AG04449 (cell line): ENCODE measurements at places on chromosomes 4 and X.

- DNase-seq: no peak
Measured at GRCh38 chr4:165308606-165309005, 18.9 kb upstream of the MSMO1 start.

DNA sequence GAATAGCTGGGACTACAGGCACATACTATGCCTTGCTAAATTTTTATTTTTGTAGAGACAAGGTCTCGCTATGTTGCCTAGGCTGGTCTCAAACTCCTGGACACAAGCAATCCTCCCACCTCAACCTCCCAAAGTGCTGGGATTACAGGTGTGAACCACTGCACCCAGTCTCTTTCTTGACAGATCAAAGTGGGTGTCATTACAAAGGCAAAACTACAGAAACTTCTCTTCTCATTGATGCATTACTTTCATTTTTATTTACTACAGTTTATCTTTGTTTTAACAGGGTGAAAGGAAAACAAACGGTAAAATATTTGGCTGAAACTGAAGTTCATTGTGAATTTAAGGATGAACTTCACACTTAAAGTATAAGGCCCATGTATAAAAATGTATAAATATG, 74.6 kb downstream of the NAF1 start:
- DNase-seq: no peak

- DNase-seq: no peak
Measured at GRCh38 chr4:163486321-163486720, 8.2 kb upstream of the TMA16 start.

DNA sequence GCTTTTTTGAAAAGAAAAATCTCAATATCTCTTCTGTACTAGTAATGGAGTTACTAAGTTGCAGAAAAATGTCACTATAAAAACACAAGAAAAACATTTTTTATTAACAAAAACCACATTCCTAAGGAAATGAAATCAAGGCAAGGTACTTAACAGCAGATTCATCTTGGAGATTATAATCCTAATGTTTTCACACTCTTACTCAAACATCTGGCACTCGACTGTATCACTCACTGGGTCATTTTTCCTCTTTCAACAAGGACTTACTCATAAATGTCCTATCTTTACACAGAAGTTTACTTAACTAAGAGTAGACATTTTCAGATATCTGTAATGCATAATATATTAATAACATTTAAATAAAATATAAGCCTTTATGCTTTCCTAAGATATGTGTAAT, 216.6 kb downstream of the NR3C2 start:
- no peak for DNase-seq

DNA sequence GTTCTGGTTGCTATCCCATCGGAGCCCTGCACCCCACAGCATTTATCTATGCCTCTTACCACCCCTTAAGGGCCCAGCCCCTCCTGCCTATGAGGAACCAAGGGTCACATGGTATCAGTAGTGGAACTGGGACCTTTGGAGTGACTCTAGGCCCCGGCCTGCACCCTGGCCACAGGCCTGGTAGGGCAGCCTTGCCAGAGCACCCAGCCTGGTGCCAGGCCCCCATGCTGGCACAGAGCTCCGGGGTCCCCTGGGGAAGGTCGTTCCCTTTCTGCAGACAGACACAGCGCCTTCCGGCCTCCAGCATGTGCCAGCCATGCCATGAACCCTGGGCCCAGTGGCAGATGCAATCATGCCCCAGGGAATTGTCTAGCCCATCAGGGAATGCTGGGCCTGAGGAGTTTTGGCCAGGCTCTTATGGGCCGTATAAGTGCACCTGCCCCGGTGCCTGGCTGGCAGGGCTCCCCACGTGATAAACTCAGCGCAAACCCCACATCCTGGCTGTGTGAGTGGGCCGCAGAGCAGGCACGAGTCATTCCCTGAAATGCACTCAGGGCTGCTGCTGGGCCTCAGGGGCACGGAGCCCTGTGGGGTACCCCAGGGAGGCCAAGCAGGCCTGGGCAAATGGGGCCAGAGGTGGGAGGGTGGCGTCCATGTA, 19.8 kb upstream of the ADD1 start:
- DNase-seq: no peak

DNA sequence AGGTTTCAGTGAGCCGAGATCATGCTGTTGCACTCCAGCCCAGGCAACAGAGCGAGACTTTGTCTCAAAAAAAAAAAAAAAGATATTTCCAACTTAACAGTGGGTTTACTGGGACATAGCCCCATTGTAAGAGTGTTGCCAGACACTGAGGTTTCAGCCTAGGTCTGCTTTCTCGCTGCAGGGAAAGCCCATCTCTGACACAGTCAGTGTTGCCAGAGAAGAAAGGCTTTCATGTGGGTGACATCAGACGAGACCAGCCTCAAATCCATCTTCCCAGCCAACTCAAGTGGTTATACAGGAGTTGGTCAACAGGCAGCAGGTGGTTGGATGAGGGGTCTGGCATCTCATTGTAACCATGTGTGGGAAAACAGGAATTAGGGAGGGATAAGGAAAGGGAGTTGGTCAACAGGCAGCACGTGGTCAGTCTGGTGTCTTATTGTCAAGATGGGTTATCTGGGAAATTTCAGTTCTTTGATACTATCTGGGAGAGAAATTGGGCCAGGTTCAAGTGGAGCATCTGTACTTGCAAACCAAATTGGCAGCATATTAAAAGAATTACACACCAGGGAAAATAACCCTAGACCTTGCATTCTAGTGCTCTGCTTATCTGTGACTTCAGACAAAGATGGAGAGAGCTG, 41.1 kb downstream of the NELFA start:
- DNase-seq: no peak

- DNase-seq: no peak
Measured at GRCh38 chrX:42783451-42783850, 5.5 kb upstream of the PPP1R2C start.

GRCh38 chrX:141814213-141814857, 23.8 kb upstream of the MAGEC3 start:
- DNase-seq: no peak

DNA sequence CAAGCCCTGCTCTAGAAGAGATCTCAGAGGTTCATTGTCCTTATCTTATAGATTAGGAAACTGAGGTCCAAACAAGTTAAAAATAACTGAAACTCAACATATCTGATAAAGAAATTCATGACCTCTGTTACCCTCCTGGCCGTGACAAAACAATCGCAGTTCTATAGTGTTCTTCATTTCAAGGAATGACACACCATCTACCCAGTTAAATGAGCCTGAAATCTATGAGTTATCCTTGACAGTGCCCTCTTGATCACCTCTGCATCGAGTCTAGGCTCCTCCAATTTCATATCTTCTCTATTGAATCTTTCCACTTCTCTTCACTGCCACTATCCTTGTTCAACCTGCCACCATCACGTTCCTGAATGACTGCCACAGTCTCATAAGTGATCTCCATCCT, 325.3 kb upstream of the TEX13C start:
- no peak for DNase-seq

DNA sequence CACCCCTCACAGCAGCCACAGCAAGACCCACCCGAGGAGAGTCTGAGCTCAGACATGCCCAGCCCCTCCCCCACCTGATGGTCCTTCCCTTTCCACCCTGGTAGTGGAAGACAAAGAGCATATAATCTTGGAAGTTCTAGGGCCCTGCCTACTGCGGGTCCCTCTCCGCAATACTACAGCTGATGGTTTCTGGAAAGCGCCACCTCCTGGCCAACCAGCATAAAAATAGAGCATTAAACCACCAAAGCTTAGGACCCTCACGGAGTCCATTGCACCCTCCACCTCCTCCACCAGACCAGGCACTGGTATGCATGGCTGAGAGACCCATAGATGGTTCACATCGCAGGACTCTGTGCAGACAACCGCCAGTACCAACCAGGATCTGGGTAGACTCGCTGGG, 78.2 kb downstream of the SH3BGRL start:
- DNase-seq: no peak

DNA sequence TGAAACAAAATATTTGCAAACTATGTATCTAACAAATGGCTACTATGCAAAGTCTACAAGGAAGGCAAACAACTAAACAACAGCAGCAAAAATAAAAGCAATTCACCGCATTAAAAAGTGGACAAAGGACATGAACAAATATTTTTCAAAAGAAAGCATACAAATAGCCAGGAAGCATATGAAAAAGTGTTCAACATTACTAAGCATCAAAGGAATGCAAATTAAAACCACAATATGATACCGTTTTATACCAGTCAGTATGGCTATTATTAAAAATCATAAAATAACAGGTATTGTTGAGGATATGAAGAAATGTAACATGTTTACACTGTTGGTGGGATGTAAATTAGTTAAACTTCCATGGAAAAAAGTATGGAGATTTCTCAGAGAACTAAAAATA, 1106.7 kb downstream of the PDHA2 start:
- DNase-seq: no peak

GRCh38 chrX:99909946-99910345, 500.1 kb downstream of the PCDH19 start:
- DNase-seq: no peak

GRCh38 chr4:95293014-95293413, 255.8 kb downstream of the UNC5C start:
- DNase-seq: no peak

DNA sequence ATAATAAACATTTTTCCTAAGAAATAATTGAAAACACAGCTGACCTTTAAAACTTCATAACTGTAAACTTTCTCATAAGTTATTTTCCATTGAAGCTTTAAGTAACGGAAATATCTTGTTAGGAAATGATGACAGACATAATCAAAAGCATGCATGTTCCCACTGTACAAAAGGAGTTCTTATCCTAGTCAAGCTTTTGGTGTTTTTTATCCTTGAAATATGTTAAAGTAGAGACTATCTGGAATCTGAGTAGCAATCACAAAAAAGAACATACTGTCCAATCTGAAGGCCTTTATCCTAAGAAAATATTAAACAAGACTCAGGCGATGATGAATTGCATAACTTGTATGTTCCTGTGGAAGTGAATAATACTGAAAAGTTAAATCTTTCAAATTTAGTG, 14.4 kb downstream of the GEMIN8 start:
- no peak for DNase-seq

DNA sequence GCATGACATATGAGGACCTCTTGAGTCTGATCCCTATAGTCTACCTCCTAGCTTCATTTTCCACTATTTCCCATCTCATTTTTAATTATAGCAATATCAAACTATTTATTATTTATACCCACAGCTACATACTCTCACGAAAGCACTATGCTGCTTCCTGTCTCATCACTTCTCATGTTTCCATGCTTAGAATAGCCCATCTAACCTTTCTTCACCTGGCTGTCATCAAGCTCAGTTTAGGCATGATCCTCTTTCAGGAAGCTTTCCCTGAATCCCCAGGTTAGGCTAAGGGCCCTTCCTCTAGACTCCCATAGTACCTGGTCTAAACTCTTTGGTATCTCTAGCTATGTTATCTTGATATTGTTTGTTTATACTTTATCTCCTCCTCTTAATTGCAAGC, 137.8 kb downstream of the TBC1D19 start:
- DNase-seq: no peak

DNA sequence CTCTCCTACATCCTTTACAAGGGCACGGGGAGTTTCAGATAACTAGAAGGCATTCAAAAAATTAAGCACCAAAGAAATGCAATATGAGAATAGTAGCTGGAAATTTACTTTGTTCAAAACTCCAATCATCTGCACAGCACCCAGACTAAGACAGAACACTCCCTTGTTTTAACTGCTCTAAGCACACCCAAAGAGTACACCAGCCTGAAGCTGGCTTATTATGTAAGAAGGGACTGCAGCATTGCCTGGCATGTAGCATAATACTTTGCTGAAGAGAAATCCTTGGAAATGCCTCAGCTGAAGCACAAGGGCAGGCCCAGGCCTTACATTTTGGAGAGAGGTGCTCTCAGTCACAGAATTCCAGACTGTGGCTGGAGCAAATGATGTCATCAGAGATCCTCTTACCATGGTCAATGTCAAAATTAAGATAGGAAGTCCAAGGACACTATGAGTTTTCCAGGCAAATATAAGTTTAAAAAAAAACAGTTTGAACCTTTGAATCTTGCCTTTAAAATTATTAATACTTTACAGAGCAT, 14.8 kb downstream of the ARHGEF6 start:
- no peak for DNase-seq

DNA sequence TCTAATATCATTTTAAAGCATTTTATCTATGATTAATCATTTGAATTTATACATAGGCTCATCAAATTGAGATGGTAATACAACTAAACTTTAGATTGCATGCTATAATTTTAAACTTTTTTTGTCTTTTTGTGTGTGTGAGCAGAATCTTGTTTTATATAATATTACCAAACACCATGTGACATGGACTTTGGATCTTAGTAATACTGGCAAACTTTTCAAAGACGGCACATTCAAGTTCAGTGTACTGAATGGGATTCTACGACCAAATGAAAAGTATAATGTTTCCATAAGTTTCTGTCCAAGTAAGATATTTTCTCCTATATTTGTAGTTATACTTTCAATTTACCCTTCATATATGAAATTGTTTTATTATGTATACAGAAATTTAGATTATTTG, 116.0 kb downstream of the CFAP47 start:
- no peak for DNase-seq

GRCh38 chrX:47283015-47283771, 50.4 kb downstream of the USP11 start:
- no peak for DNase-seq

GRCh38 chr4:57494821-57495220, 384.6 kb upstream of the IGFBP7 start:
- no peak for DNase-seq

GRCh38 chr4:137238456-137239162, 293.7 kb downstream of the PCDH18 start:
- no peak for DNase-seq

- DNase-seq: no peak
Measured at GRCh38 chr4:74385386-74385785, 20.4 kb downstream of the EREG start.

DNA sequence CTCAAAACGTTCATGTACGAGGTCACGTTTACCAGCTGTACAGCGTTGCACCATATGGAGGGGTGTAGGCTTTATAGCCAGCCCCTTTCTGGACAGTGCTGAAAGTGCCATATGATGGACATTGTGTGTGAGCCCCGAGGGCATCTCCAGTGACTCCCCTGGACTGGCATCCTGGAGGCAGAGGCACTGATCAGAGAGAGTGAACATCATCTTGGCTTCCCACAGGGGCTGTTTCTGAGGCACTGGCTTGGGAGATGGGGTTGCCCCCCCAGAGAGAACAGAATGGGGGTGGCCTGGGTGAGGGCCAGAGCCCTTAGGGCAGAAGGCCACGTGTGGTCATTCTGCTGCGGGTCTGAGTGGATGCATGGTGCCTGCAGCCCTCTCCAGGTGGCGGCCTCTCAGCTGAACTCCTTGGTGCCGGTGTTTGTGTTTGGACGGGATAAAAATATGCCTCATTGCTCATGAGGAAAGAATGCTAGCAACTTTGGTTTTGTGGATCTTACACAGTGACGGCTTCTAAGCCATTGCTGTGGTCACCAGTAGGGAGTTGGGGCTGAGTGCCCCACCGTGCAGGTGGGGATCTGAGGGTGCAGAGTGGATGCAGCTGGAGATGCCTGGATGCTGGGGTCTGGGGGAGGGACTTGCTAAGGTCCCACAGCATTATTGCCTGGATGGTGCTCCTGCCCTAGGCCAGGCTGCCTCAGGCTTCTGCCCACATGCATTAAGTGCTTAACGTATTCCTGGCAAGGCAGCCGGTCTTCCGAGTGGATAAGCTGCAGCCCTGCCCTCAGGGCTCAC, 3.4 kb downstream of the WFS1 start:
- peak; percentile 33 for DNase-seq

- no peak for DNase-seq
Measured at GRCh38 chr4:13605330-13605729, 22.2 kb downstream of the BOD1L1 start.
